HFFc6 (cell line): ENCODE measurements at places on chromosomes 1 and 21.
A peak's percentile ranks its signal among the peaks of the same experiment; 100 is the strongest.

DNA sequence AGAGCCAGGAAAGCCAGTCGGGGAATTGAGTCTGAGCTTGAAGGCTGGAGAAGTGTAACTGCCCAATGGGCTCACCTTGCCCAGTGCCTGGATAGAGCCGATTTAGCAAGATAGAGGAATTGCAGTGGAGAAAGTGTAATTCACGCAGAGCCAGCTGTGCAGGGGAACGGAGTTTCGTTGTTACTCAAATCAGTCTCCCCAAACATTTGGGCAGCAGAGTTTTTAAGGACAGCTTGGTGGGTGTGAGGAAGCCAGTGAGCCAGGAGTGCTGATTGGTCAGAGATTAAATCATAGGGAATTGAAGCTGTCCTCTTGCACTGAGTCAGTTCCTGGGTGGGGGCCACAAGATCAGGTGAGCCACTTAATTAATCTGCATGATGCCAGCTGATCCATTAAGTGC is 28.4 kb upstream of the NLRP3 start:
- H3K4me3 ChIP-seq, result no peak overlapping the region; the same call in 1 of the 2 replicates
- H3K27ac ChIP-seq, result peak overlapping the region; percentile 17; the same call in 1 of the 2 replicates
- H3K36me3 ChIP-seq, result no peaks in the 10 kb centered on the region
- DNase-seq, result no peak

GRCh38 chr1:36382669-36383068 is 3.1 kb downstream of the STK40 start:
- H3K27me3 ChIP-seq, result peaks cover 7% of the 10 kb centered on the region
- H3K36me3 ChIP-seq, result peaks cover 14% of the 10 kb centered on the region; the same call in 1 of the 2 replicates
- no peak for DNase-seq
- H3K27ac ChIP-seq, result no peak overlapping the region
- H3K4me1 ChIP-seq, result peaks cover 61% of the 10 kb centered on the region
- no peak overlapping the region for H3K4me3 ChIP-seq

GRCh38 chr1:46410156-46411009 is 16.3 kb downstream of the FAAH start:
- no peak overlapping the region for H3K27ac ChIP-seq
- no peak for DNase-seq
- H3K4me1 ChIP-seq, result no peaks in the 10 kb centered on the region; the same call in 1 of the 2 replicates

DNA sequence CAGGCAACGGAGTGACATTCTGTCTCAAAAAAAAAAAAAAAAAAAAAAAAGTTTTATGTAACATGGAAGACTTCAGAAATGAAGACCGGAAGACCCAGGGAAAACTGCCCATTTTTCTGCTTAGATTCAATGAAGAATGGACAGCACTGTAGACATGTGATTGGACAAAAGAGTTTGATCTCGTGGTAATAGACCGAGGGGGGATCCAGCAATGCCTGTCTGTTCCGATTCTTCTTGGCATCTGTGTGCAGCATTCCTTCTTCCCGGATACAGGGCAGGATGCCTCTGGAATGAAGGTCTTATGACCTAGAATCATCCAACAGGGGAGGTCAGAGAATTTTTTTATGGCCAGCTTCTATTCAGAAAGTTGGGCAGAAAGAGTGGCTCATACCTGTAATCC is 5.6 kb upstream of the LYST start:
- H3K36me3 ChIP-seq, result no peaks in the 10 kb centered on the region
- DNase-seq, result no peak
- H3K4me1 ChIP-seq, result peaks cover 10% of the 10 kb centered on the region; the same call in 1 of the 2 replicates
- peaks cover 4% of the 10 kb centered on the region; the same call in 1 of the 2 replicates for H3K27me3 ChIP-seq

DNA sequence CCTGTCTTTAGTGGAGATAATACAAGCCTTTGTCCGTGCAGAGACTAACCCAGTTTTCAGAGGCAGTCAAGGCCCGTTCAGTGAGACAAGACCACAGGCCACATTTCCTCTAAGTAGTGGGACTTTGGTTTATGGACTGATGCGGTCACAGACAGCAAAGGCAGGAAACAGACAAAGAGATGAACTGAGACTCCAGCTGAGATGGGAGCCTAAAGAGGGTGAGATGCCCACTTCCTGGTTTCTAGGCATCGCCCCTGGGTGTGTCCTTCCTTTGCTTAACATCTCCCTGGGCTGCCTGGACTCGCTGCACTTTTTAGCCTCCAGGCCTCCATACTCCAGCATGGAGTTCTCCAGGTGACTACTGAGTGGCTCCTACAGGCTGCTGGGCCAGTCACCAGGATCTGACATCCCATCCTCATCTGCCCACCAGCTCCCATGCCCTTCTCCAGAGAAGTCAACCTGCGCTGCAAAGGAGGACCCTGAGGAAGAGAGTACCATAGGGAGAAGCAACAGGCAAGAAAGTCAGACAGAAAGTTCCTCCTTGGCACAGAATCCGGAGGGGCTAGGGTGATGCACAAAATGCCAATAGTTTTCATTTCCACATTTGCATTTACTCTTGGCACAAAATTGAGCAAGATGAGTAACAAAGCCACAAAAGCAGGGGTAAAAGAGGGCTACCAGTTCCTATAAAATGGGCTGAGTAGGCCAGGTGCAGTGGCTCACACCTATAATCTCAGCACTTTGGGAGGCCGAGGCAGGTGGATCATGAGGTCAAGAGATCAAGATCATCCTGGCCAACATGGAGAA is 15.1 kb downstream of the THEMIS2 start:
- H3K4me1 ChIP-seq, result no peaks in the 10 kb centered on the region
- no peak for DNase-seq
- H3K36me3 ChIP-seq, result peaks cover 14% of the 10 kb centered on the region; the same call in 1 of the 2 replicates
- H3K27me3 ChIP-seq, result no peaks in the 10 kb centered on the region
- H3K27ac ChIP-seq, result no peak overlapping the region

DNA sequence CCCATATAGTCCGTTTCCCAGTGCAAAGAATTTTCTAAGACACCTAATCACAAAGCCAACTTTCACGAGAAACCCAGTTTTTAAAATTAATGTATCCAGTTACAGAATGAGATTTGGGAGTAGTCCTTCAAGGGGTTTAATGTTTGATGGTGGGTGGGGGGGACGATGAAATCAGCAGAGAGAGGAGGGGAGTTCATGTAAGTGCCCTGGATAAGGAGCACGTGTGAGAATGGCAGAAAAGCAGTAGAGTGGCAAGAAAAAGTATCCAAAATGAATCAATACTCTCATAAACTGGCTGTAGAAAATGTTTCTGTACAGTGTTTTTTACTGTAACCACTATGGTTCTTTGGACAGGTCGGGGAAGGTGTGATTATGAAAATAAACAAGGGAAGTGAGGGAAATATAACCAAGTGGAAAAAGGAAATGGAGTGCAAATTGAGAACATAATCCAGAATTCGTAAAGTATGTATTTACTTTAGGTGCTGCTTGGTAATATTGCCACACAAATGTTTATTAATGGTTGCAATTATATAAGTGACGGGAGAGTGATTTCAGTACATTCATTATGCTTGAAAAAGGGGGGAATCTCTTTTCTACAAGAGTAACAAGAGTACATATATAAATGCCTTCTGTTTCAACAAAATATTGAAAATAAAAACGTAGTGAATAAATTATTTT is 118.7 kb upstream of the RRP15 start:
- H3K4me3 ChIP-seq, result no peak overlapping the region
- peaks cover 11% of the 10 kb centered on the region for H3K4me1 ChIP-seq
- H3K27ac ChIP-seq, result no peak overlapping the region
- no peak for DNase-seq
- H3K27me3 ChIP-seq, result peaks cover 24% of the 10 kb centered on the region

GRCh38 chr1:8903908-8904650 is 25.6 kb upstream of the ENO1 start:
- no peaks in the 10 kb centered on the region for H3K36me3 ChIP-seq
- peak overlapping the region; percentile 88 for H3K27ac ChIP-seq
- peaks cover 60% of the 10 kb centered on the region for H3K4me1 ChIP-seq

DNA sequence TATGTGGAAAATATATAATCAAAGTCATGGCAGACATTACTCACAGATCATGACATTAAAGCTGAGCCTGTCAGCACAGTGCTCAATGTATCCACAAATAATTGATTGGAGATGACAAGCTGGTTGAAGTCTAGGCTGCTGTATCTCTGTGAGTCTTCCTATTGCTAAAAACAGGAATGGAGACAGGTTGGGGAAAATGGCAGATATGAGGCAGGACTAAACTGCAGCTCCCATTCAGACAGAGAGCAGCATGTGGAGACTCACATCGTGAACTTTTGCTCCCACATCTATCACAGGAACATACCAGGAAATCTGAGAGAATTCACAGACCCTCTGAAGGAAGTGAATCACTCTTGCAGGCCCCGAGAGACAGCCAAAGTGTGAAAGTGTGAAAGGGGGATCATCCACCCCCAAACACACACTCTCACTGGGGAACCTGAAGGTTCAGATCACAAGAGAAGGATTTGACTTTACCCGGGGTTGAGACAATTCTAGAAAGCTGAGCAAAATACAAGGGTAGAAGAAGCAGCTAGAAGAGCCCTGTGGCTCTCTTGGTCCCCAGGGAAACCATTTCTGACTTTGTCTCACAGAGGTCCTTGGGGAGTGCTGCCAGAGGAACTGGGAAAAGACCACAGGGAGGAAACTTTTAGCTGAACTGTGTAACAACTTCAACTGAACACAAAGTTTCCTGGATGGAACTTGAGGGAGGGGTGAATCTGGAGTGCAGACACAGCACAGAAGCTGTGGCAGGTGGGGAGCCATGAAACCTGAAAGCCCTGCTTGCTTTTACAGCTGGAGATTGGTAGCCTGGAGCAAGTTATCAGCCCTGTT is 173.4 kb downstream of the S1PR1 start:
- H3K4me1 ChIP-seq, result no peaks in the 10 kb centered on the region
- H3K27ac ChIP-seq, result no peak overlapping the region
- H3K27me3 ChIP-seq, result no peaks in the 10 kb centered on the region
- no peak for DNase-seq
- H3K36me3 ChIP-seq, result no peaks in the 10 kb centered on the region
- no peak overlapping the region for H3K4me3 ChIP-seq

DNA sequence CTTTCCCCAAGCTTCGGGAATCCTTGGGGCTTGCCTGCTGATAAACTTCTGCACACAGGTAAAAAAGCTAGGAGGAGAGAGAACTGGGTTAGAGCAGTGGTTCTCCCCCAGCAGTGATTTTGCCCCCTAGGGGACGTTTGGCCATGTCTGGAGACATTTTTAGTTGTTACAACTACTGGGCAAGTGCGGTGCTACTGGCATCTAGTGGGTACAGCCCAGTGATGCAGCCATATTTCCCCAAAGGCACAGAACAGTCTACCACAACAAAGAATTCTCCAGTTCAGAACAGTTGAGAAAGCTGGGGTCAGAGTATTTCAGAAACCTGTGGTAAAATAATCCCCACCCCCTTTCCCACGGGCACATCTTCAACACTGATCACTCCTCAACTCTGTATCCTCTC is 41.3 kb downstream of the LRRC71 start:
- peaks cover 24% of the 10 kb centered on the region for H3K36me3 ChIP-seq
- peaks cover 43% of the 10 kb centered on the region for H3K4me1 ChIP-seq
- H3K27ac ChIP-seq, result no peak overlapping the region
- H3K27me3 ChIP-seq, result peaks cover 2% of the 10 kb centered on the region

GRCh38 chr1:74396462-74396861 is 115.9 kb downstream of the LRRC53 start:
- no peak overlapping the region for H3K4me3 ChIP-seq
- H3K4me1 ChIP-seq, result no peaks in the 10 kb centered on the region
- no peak overlapping the region for H3K27ac ChIP-seq
- DNase-seq, result no peak
- no peaks in the 10 kb centered on the region for H3K36me3 ChIP-seq

GRCh38 chr1:245330951-245331350 is 176.2 kb downstream of the KIF26B start:
- H3K4me1 ChIP-seq, result peaks cover 10% of the 10 kb centered on the region
- H3K27ac ChIP-seq, result no peak overlapping the region
- no peaks in the 10 kb centered on the region for H3K36me3 ChIP-seq
- no peak overlapping the region for H3K4me3 ChIP-seq
- no peak for DNase-seq

DNA sequence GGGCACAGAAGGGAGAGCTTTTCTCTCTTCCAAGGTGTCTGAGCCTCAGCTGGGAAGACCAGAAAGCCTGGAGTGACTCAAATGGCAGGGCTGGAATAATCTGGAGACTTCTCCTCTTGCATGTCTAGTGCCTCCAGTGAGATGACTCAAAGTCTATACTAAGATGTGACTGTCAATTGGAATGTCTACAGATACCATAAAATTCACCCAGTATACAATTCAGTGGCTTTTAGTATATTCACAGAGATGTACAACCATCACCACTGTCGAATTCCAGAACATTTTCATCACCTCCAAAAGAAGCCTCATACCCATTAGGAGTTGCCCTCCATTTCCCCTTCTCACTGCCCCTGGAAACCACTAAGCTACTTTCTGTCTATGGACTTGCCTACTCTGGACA is 47.9 kb upstream of the CNN3 start:
- peaks cover 56% of the 10 kb centered on the region for H3K4me1 ChIP-seq
- peak overlapping the region; percentile 96 for H3K27ac ChIP-seq
- H3K36me3 ChIP-seq, result peaks cover 7% of the 10 kb centered on the region
- peak; percentile 97 for DNase-seq
- peak overlapping the region; percentile 79 for H3K4me3 ChIP-seq

- peaks cover 2% of the 10 kb centered on the region for H3K27me3 ChIP-seq
- H3K27ac ChIP-seq, result no peak overlapping the region
- H3K4me3 ChIP-seq, result no peak overlapping the region
- H3K36me3 ChIP-seq, result no peaks in the 10 kb centered on the region
- H3K4me1 ChIP-seq, result no peaks in the 10 kb centered on the region
- DNase-seq, result no peak
Observed at GRCh38 chr21:31576428-31576827, 83.1 kb upstream of the SOD1 start.

DNA sequence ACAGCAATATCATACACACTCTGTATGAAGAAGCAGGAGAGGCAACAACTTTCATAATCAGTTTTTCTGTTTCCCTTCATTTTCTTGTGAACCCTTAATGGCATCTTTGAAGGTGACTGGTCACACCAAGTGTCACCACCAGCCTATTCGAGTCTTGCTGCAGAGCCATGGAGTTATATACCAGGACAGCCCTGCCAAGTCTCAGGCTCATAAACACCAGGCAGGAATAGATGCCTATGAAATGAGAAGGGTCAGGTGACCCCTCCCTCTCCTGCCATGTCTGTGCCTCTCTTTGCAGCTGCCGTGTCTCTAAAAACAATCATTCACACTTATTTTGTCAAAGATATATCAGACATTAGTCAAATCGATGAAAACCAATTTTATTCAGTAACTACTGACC is 28.0 kb downstream of the NECAP2 start:
- H3K36me3 ChIP-seq, result peaks cover 31% of the 10 kb centered on the region
- no peak for DNase-seq
- H3K4me3 ChIP-seq, result no peak overlapping the region
- peaks cover 4% of the 10 kb centered on the region; the same call in 1 of the 2 replicates for H3K4me1 ChIP-seq

- no peaks in the 10 kb centered on the region for H3K36me3 ChIP-seq
- DNase-seq, result no peak
- no peaks in the 10 kb centered on the region for H3K4me1 ChIP-seq
Observed at GRCh38 chr1:99069146-99069545, 64.5 kb upstream of the PLPPR5 start.

DNA sequence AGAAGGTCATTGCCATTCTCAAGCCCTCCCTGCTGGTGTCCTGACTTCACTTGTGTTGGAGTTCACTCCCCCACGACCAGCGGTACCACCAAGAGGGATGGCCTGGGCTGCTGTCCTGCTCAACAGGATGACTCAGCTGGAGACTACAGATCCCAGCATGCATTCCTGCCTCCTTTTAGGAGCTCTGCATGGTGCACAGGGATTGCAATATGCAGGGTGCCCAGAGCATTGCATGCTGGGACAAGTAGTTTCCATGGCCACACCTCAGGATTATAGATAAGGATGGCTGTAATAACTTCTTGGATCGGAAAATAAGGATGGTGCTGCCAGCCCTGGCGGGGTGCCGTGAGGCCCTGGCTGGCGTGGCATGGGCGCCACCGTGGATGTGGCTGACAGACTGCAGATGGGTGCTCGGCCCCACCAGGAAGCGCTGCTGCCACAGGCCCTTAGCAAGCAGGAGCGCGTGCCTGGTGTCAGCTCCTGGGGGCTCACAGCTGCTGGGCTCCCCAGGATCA is 150.0 kb downstream of the CASZ1 start:
- H3K4me1 ChIP-seq, result peaks cover 5% of the 10 kb centered on the region; the same call in 1 of the 2 replicates
- peaks cover 2% of the 10 kb centered on the region; the same call in 1 of the 2 replicates for H3K27me3 ChIP-seq
- no peaks in the 10 kb centered on the region for H3K36me3 ChIP-seq
- peak; percentile 61 for DNase-seq
- no peak overlapping the region for H3K4me3 ChIP-seq
- no peak overlapping the region for H3K27ac ChIP-seq
